ENCODE measurements at places on chromosomes 4 and X.

- DNase-seq = no peak
These were observed 183.6 kb downstream of the QDPR start for GRCh38 chr4:17328141-17328815.

- DNase-seq = no peak
These were observed 146.1 kb downstream of the ATP10D start for GRCh38 chr4:47631161-47631560.

- DNase-seq = peak; percentile 99
These were observed 76.7 kb upstream of the HS3ST1 start for GRCh38 chr4:11505221-11505971.

DNA sequence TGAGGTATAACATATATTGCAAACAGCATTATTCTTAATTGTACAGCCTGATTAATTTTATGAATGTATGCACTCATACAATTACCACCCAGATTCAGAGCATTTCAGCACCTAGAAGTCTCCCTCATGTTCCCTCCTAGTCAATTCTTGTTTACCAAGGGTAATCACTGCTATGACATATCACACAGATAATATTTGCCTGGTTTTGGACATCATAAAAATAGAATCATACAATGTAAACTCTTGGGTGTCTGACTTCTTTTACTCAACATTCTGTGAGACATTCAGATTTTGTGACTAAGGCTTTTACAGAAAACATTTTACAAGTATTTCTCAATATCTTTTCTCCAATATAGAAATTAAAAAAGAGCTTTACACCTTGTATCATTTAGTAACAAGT lies 66.9 kb downstream of the PTPN13 start:
- DNase-seq = no peak

DNA sequence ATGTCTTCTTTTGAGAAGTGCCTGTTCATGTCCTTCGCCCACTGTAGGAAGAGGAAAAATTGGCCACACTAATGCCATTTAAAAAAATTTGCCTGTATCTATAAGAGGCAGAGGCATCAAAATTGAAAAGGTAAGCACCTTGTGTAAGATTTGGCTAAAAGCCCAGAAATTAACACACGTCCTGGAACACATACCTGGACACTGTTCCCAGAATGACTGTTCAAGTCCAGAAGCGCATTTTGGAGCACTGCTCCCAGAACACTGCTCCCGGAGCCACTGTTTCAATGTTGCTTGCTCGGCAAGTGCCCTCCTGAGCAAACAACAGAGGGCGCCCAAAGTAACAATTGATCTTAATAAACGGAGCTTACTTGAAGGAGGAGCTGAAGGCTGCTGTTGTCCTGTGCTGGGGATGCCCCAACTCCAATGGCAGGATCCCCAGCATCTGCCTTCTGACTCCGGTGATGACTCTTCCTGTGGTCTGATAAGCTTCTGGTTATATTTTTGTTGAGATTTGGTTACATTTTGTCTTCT lies 1958.6 kb downstream of the C4orf33 start:
- no peak for DNase-seq

- peak; percentile 40 for DNase-seq
These were observed 72.6 kb downstream of the PITX2 start for GRCh38 chr4:110550260-110550659.

DNA sequence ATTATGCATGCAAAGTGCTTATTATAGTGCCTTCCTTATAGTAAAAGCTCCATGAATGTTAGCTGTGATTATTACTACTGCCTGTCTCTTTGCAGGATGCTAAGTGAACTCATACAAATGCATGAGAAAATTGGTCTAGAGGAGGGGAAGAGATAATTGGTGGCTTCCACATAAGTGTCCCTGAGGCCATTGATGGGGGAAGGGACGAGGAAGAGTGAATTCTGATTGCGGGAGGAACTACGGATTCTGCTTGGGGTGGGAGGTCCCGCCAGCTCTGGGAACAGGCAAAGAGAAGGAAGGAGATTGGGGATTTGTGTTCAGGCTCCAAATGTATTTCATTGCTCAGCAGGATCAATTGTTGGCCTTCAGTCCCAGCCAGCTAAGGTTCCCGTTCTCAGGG lies 11.6 kb upstream of the ARHGAP36 start:
- DNase-seq = no peak

DNA sequence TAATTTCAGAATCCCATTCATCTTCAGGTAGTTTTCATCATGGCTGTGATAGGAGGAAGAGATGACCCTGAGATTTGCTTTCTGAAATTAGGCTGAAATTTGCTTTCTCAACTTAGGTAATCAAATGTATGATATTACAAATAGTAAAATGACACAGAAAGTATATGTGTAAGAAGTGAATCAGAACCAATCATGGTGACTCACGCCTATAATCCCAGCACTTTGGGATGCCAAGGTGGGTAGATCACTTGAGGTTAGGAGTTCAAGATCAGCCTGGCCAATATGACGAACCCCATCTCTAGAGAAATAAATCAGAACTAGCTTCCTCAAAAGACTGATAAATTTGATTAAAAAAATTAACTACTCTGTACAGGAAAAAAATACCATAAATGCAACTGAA lies 555.4 kb downstream of the STPG2 start:
- peak; percentile 54 for DNase-seq

DNA sequence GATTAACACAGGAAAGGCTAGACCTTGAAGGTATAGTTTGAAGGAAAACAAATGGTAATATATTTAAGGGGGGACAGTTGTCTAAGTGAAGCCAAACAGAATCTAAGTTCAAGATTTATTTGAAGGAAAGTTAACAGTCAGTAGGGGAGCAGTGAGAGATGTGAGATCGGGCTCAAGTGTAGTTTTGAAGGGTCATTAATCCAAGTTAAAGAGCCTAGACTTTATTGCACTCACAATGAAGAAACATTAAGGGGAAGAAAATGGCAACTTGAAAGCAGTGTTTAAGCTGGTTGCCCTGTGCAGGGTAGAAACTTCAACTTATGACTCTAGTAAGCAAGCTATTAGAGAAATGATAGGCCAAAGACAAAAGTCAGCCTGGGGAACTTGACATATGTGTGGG lies 1952.2 kb downstream of the PCDH7 start:
- DNase-seq = no peak

DNA sequence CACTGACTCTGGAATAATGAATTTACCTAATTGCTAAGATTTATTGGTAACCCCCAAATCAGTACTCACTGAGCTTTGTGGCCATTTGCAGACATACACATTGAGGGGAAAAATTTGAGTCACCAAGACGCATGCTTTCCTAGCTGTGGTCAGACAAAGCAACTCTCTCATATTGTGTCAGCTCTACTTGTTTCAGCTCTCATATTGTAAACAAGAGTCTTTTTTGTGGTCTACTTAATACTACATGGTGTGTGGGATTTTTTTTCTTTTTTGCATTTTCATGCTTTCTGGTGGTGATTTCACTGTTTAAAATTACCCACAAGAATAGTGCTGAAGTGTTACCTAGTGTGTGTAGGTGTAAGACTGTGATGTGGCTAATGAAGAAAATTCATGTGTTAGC lies 428.2 kb upstream of the GALNT7 start:
- peak; percentile 2 for DNase-seq

DNA sequence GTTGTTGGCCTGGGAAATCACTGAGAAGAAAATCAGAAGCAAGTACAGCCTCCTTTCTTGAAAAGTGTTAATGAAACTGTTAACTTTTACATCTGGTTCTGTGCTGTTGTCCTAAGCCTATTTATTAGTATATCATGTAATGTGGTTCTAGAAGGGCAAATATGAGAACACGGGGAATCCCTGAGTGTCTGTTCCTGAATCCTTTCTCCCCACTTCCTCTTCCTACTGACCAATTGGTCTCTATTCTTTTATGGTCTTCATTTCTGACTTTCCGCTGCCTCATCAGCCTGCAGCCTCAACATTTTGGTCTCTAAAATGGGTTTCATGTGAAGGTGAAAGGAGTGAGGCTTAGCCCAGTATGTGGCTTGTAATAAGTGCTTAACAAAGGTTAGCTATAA lies 159.9 kb upstream of the MAMLD1 start:
- no peak for DNase-seq

DNA sequence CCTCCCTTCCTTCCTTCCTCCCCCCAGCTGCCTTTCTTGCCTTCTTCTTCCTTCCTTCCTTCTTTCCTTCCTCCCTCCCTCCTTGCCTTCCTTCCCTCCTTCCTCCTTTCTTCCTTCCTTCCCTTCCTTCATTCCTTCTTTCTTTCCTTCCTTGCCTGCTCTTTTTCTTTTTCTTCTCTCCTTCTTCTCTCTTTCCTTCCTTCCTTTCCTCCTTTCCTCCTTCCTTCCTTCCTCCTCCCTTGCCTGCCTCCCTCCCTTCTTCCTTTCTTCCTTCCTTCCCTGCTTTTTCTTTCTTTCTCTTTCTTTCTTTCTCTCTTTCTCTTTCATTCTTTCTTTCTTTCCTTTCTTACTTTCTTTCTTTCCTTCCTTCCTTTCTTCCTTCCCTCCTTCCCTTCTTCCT lies 49.1 kb downstream of the STK32B start:
- DNase-seq = no peak

- peak; percentile 23 for DNase-seq
These were observed 1.2 kb downstream of the ATP10D start for GRCh38 chr4:47486231-47486673.

- no peak for DNase-seq
These were observed 413.5 kb upstream of the INTU start for GRCh38 chr4:127219232-127219631.

DNA sequence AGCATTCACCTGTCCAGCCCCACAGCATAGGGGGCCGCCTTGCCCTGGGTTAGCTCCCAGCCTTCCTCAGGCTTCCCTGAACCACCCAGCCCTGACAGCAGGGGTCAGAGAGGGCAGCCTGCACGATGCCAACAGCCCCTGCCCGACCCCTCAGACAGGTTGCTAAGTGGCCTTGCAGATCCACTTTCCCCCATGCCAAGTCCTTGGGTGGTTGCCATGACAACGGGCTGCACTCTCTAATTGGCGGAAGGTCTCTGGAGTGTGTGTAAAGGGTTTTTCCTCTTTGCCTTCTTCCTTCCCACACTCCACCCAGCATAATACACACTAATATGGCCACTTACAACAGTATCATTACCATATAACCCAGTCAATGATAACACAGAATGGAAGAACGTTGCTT lies 99.6 kb upstream of the AFAP1 start:
- DNase-seq = no peak
